ENCODE measurements at places on chromosomes 7 and 10.

DNA sequence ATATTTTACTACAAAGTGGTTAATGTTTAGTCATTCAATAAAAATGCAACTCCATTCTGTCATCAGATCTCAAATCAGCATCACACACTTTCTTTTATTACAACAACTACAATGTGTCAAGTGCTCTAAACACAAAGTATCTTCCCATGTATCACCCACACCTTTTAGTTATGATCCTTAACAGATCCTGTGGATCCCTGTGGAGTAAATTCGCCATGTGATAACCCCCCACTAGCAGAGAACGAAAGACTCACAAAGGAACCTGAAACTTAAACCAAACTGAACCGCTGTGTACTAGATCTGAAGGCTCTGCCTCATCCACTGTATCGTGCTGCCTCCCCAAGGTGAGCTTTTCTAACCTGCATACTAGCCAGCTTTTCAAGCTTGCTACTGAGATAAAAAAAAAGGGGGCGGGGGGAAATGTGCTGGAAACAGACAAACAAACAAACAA, 1.7 kb downstream of the DPY19L1 start:
- no peak for DNase-seq

DNA sequence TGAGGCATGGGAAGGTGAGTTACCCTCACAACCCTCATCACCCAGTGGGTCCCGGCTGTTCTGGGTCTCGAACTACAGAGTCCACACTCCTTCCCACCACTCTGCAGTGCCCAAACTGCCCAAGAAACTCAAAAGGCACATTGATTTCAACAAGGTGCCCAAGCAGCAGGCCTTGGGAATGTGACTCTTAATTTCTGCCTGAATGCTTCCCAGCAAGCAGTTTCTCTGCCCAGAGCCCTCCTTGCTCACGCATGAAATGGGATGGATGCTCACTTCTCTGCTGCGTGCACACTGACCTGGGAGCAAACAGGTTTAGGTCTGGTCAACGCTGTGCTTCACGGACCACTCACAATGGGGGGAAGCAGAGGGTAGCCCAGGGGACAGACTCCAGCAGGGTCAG, 77.9 kb downstream of the GRB10 start:
- DNase-seq: no peak

DNA sequence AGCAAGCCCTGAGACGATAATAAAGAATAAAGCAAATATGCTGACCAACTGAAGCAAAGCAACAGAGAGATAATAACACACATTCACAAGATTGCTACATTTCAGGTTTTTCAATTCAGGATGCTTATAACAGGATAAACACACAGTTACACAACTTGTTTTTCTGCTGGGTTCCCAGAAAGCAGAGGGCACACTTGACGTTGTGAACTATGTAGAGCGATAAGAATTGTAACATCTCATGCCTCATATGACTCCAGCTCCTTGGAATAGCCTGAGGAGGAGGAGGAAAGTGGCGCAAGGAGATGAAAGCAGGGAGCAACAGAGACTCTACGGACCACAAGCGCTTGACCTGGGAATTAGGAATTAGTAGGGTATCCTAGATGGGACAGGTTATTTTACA, 201.7 kb downstream of the SKAP2 start:
- DNase-seq: no peak

GRCh38 chr7:80785276-80785675, 133.6 kb downstream of the SEMA3C start:
- DNase-seq: no peak

GRCh38 chr7:135364206-135364605, 130.6 kb downstream of the STRA8 start:
- DNase-seq: no peak
